ENCODE measurements at places on chromosomes 13 and 19. TPM values are rescaled to one million over a fixed set of nuclear protein-coding genes. Genes with fewer than 3 reads are reported as not detected.

FIZ1 gene
- total RNA-seq: 12.9 TPM

COL4A2 gene
- 364 TPM for total RNA-seq

STOML3 gene
- total RNA-seq: not detected

ALKBH7 gene
- total RNA-seq: 35.5 TPM

ZNF439 gene
- total RNA-seq: 14.6 TPM

U2AF2 gene
- 116 TPM for total RNA-seq

IRGC gene
- total RNA-seq: not detected

DNA sequence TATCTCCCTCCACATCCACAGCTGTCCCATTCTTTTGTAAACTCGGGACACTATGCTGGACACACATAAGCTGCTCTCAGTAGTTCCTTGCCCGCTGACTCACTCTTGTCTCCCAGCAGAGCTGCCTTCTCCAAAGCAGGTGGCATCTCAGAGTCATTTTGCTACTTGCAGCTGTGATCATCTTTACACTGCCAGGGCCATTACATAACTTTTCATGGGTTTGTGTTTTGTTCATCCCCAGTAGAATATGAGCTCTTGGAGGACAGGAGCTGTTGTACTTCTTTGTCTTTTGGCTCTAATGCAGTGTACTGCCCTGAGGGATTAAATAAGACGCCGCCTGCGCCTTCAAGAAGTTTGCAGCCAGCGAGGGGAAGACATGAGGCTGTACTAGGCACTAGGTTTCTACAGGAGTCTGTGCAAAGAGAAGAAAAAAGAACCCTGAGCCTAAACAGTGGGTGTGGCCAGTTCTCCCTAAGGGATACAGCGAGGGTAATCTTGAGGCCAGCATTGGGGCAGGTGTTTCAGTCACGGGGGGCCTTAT, 40.8 kb upstream of the GPR183 start:
- DNase-seq: no peak
- peaks cover 99% of the 10 kb centered on the region for H3K36me3 ChIP-seq
- peaks cover 4% of the 10 kb centered on the region for H3K4me1 ChIP-seq
- H3K27me3 ChIP-seq: no peaks in the 10 kb centered on the region

DNA sequence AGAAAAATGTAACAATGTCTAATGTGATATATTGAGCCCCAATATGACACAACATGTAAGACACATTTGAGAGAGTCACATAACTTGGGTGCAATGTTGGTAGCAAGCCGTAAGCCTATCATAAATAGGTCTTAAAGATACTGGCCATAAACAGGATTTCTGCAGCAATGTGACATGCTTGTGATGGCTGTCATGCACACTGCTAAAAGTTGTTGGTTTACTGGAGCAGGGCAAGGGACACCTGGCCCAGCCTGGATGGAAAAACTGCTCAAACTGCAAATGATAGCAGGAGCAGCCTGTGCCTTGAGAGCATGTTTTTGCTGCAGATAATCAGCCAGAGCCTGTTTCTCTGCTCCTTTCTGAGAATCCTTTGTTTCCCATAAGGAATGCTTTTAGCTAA, 136.7 kb upstream of the ZNF91 start:
- H3K36me3 ChIP-seq: no peaks in the 10 kb centered on the region
- no peak overlapping the region for H3K27ac ChIP-seq
- H3K4me1 ChIP-seq: no peaks in the 10 kb centered on the region
- no peaks in the 10 kb centered on the region for H3K27me3 ChIP-seq
- H3K4me3 ChIP-seq: no peak overlapping the region
- no peak for DNase-seq

DNA sequence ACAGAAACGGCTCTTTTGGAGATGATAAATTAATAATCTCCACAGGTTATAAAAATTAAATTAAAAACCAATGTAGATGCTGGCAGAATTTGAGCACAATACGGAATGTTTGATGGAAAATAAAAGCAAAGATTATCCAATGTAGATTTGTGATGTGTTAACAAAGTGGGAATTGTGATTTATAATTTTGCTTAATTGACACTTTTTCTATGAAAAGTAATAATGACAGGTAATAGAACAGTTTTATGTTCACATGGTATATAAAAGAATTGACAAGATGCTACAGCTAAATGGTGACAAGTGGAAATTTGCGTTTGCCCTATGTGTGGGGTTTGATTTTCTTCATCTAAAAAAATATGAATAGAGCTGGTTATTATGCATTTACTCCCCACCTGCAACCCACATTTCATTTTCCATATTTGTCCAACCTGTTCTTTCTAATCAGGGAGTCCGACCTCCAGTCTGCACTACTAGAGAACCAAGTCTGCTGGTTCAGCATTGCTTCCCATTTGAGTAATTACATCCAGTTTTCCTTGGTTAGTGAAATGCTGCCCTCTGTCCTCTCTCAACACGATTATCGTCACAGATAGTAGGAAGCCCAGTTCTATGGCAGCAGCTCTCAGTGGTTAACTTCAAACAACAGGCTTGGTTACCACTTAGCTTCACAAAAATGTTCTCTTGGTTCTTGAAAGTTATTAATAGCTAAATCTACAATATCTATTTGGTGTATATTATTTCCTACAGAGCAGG, 61.4 kb upstream of the SLITRK1 start:
- H3K27me3 ChIP-seq: no peaks in the 10 kb centered on the region
- DNase-seq: no peak
- H3K27ac ChIP-seq: no peak overlapping the region
- no peaks in the 10 kb centered on the region for H3K36me3 ChIP-seq
- H3K4me1 ChIP-seq: no peaks in the 10 kb centered on the region

DNA sequence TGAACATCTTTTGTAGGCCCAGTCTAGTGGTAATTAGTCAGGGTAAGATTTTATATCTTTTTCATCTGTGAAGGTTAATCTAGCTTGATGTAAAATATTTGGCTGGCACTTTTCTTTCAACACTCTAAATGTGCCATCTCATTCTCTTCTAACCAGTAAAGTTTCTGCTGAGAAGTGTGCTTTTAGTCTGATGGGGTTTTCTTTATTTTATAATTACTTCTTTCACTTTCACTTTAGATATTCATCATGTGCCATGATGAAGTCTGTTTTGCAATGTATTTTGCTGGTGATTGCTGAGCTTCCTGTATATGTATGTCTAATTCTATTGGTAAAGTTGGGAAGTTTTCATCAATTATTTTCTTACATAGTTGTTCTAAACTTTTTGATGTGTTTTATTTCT, 31.9 kb downstream of the ZNF726 start:
- H3K27me3 ChIP-seq: no peaks in the 10 kb centered on the region
- H3K4me1 ChIP-seq: no peaks in the 10 kb centered on the region
- H3K4me3 ChIP-seq: no peak overlapping the region
- H3K36me3 ChIP-seq: peaks cover 5% of the 10 kb centered on the region
- DNase-seq: no peak

DNA sequence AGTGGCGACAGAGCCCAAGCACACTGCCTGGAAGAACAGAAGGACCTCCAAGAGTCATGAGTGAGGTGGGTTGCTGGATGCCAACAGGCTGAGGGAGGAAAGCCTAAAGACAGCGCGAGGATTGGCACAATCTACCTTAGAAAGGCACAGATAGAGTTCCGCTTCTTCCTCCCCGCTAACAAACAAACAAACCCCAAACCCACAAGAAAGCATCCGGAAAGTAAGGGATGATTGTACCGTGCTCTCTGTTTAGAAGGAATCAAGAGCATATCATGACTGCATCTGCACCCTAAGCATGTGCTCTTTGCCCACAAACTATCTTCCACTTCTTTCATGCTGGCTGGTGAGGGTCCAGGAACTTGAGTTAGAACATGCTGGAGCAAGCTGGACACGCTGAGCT, 233.0 kb upstream of the KLF12 start:
- no peak for DNase-seq
- no peak overlapping the region for H3K4me3 ChIP-seq
- no peak overlapping the region for H3K27ac ChIP-seq
- H3K27me3 ChIP-seq: no peaks in the 10 kb centered on the region
- no peaks in the 10 kb centered on the region for H3K4me1 ChIP-seq

GRCh38 chr13:95546919-95547318, 5.6 kb upstream of the CLDN10 start:
- H3K27ac ChIP-seq: no peak overlapping the region
- H3K36me3 ChIP-seq: no peaks in the 10 kb centered on the region
- DNase-seq: no peak
- no peaks in the 10 kb centered on the region for H3K4me1 ChIP-seq
- peaks cover 1% of the 10 kb centered on the region for H3K27me3 ChIP-seq

DNA sequence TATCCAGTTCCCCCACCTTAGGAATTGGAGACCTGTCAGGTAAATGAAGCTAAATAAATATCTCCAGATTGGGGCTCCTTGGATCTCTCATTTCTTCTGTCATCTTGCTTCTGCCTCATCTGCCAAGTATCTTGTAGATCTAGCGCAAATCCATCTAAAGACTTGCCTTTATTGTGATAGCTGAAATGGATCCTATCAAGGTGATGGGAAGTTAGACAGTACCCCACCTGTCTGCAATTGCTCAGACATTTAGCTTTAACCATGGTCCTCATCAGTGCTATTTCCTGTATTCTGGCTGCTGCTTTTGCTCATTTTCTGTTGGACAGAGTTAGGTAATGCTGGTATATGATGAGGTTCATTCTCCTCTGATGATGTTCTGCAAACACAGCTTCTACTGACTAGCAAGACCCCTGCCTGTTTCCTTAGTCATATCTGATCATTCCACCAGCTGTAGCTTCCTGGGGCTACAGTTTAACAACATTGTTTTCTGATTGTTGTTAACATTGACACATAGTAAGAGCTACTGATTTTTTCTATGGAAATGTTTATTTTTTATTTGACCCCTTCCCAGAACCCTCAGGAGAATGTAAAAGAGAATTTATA, 340.0 kb downstream of the DCT start:
- H3K27ac ChIP-seq: no peak overlapping the region
- no peak overlapping the region for H3K4me3 ChIP-seq
- no peak for DNase-seq
- no peaks in the 10 kb centered on the region for H3K4me1 ChIP-seq

GRCh38 chr13:67223742-67224141, 6.4 kb downstream of the PCDH9 start:
- no peak for DNase-seq
- no peaks in the 10 kb centered on the region for H3K36me3 ChIP-seq
- no peak overlapping the region for H3K27ac ChIP-seq
- peaks cover 8% of the 10 kb centered on the region for H3K27me3 ChIP-seq
- peaks cover 40% of the 10 kb centered on the region for H3K4me1 ChIP-seq

DNA sequence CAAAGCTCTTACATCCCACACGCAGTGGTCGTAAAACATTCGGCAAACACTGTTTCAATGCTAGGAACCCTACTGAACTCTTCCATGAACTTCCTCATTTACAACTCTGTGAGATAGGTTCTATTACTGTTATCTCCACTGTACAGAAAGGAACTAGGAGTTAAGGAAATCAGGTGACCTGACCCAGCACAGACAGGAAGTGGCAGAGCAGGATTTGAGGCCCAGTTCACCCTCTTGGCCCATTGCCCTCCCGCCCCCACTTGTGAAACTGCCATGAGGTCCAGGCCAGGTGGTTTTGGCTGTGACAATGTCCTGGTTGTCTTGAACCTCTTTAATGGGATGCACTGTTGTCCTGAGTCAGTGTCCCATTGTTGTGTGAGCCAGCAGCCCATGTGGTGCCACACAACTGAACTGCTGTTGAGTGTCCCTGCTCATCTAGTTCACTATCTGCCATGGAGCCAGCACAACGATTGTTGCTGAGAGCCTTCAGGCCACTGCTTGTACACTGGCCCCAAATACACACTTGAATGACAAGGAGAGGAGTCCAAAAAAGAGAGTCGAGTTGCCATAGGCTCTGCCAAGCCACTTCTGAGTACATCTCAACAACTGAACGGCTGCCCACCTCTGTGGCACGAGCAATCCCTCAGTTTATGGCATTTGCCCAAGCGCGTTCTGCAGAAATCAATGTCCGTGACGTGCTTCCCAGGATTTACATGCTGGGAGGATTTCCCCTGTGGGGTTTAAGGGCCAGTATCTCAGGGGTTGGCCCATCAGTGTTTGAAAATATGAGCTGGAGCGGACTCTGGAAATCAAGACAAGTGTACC, 484.6 kb downstream of the TSHZ3 start:
- no peaks in the 10 kb centered on the region for H3K36me3 ChIP-seq
- no peaks in the 10 kb centered on the region for H3K4me1 ChIP-seq

DNA sequence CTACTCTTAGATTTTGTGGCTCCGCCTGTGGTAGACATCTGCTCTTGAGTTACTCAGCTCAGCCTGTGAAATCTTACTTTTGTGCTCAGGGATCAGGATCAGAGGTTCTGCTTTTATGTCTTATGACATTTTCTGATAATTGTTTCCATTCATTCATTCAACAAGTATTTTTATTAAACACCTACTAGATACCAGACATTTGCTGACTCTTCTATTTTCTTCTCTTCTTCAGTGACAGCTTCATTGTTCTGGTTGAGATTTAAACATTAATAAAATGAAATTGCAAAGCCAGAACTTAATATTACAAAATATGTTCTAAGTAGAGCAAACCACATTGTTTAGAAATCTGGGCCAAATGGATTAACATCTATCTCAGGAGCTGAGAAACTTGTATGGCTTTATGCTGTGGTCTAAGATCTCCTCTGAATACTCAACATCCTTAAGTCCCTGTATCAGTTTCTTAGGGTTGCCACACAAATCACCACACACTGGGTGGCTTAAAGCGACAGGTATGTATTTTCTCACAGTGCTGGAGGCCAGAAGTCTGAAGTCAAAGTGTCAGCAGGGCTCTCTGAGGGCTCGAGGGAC, 15.8 kb upstream of the MICU2 start:
- DNase-seq: no peak
- H3K4me3 ChIP-seq: no peak overlapping the region
- H3K27ac ChIP-seq: no peak overlapping the region
